GM19239 (cell line): ENCODE measurements at places on chromosomes 2 and 18.
A peak's percentile ranks its signal among the peaks of the same experiment; 100 is the strongest.

DNA sequence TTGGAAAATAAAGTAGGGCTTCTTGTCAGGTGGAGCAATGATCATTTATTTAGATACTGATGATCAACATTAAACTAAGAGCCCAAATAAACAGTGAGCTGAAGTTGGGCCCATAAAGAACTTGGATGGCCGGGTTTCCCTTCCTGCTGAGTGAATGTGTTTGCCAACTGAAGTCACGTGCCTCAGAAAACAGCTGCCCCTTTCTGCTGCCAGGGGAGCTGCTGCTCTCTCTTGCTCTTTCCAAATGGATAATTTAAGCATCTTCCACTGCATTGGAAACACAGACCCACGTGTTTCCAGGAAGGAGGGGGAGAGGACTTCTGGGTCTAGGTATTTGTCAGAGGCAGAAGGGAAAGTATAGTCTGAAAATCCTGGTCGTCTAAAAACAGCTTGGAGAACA is 22.9 kb upstream of the NCKAP5 start:
- no peak for DNase-seq

- no peak for DNase-seq
These were observed 25.9 kb upstream of the RESP18 start for GRCh38 chr2:219358170-219359075.

- DNase-seq: no peak
These were observed 70.3 kb downstream of the MAIP1 start for GRCh38 chr2:200025717-200026116.

- DNase-seq: no peak
These were observed 36.6 kb upstream of the IKZF2 start for GRCh38 chr2:213187833-213188532.

DNA sequence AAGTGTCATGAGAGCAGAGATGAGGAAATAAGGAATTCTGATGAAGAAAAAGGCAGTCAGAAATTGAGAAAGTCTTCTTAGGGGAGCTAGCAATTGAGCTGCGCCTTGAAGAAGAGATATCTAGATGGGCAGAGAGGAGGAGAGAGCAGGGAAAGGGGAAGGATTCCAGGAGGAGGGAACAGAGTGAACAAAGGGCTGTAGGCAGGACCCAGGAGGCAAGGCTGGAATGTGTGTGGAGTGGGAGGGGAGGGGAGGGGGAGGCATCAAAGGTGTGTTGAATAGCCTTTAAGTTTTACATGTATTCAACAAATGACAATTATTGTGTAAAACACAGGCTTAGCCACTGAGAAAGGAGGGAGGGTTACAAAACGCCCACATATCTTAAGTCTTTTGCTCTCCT is 164.5 kb downstream of the TDRD15 start:
- DNase-seq: no peak

GRCh38 chr2:133296401-133296800 is 271.9 kb downstream of the NCKAP5 start:
- DNase-seq: no peak

DNA sequence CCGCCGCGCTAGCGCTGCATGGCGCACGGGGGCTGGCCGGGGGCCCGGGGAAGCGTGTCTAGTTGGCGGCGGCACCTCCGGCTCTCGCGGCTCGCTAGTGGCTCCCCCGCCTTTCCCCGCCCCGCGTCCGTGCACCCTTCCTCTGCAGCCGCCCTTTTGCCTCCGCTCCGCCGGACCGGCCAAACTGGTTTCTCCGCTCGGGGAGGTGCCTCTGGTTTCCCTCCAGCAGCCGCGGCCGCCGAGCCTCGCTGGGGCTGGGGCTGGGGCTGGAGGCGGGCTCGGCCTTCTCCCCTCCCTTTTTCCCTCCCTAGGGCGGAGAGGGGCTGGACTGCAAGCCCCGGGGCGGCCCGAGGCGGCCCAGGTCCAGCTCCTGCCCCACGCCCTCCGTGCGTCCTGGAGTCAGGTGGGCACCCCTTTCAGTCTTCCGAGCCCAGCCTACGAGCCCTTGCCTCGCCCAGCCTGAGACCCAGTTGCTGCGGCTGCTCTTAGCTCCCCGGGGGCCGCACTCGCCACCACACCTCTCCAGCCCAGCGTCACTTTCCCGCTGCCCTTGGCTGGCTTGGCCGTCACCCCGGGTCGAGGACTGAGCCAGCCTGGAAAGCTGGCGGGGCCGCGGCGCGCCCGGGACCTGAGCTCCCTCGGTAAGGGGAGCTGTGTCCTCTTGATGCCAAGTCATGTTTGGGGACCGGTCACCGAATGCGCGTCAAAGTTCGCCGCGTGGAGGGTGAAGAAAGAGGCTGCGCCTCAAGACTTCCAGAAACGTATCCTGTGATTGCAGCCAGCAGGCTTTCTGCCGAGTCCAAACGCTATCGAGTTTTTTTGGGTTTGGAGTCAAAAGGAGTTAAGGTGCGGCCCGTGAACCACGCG is at the start of gene ATP8B1:
TSS of gene ATP8B1 (minus strand) at position 213 of the 867 bp plus-strand sequence. CDS start 71,508 bp downstream, outside the sequence.
- peak; percentile 54 for DNase-seq

DNA sequence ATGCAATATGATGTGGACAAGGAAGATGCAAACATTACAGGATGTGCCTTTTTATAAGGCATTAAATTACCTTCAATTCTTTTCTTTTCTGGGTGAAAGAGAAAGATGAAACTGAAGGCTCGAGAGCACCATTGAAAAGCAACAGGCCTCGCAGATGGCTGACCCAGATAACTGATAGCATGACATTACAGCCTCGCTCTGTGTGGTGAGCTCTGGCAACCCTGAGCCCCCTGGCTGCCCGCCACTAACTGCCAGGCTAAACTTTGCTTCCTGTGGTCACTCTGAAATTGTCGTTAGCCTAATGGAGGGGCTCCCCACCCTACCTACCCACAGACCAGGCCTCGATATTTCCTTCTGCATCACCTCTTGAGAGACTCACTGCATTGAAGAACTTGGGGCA is 516.8 kb upstream of the FANCL start:
- no peak for DNase-seq

DNA sequence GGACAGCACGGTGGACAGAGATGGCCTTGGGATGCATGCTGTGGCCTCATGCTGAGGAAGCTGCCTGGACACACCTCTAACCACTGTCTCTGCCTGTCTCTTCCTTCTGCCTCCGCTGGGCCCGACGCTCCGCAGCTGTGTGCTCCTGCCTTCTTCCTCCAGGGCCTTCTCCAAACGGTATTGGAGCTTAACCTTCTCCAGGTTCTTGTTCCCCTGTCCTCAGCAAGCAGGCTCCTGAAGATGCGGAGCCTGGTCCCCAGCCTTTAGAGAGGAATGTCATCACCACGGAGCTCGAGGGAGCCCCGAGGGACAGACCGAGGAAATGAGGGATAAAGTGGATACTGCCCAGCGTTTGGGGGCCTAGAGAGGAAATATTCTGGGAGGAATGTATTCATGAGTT is 155.1 kb downstream of the DYSF start:
- no peak for DNase-seq

- DNase-seq: no peak
These were observed 159.1 kb upstream of the CREB1 start for GRCh38 chr2:207370646-207371045.

DNA sequence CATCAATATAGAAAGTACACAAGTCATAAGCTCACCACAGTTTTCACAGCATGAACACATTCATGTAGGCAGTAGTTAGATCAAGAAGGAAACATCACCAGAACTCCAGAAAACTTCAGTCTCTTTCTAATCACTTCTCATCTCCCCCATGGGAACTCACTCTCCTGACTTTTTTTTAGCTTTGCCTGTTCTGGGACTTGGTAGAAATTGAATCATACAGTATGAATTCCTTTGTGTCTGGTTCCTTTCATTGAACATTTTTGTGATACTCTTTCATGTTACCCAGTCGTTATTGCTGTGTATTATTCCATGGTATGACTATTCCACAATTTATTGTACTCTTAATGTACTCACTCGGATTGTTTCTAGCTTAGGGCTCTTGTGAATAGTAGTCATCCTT is 160.2 kb downstream of the TAF4B start:
- no peak for DNase-seq

GRCh38 chr2:19868224-19868623 is 33.6 kb downstream of the TTC32 start:
- DNase-seq: no peak

DNA sequence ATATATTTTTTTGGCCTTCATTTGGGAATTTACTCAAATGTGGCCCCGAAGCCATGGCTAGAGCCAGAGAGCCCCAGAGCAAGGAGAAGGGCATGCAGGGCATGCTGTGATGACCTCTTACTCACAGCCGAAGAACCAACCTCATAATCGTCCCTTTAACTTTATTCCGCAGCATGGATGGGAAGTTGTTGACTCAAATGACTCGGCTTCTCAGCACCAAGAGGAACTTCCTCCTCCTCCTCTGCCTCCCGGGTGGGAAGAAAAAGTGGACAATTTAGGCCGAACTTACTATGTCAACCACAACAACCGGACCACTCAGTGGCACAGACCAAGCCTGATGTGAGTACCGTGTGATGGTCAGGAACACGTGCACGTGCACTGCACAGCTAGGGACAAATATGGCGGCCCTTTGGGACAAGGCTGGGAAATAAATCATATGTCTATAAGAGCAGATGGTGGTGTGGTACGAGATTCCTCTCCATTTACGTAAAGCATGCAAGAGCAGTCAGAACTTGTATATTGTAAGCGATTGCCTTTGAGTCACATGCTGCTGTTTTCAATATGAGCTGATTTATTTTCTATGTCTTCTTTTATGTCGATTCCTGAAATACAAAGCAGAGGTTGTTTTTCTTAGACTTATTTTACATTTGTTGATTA is 280.9 kb downstream of the NEDD4L start:
- no peak for DNase-seq

- no peak for DNase-seq
These were observed 127.0 kb downstream of the CELF4 start for GRCh38 chr18:37438417-37439180.

- DNase-seq: no peak
These were observed 12.5 kb downstream of the SDC1 start for GRCh38 chr2:20212459-20212870.

DNA sequence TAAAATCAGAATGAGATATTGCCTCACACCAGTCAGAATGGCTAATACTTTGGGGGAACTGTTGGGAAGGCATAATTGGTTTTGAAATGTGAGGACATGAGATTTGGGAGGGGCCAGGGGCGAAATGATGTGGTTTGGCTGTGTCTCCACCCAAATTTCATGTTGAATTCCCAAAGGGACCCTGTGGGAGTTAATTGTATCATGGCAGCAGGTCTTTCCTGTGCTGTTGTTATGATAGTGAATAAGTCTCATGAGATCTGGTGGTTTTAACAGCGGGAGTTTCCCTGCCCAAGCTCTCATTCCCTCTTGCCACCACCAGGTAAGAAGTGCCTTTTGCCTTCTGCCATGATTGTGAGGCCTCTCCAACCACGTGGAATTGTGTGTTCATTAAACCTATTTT is 59.6 kb downstream of the CSRNP3 start:
- no peak for DNase-seq

- no peak for DNase-seq
These were observed 53.1 kb downstream of the SP110 start for GRCh38 chr2:230166557-230167170.

GRCh38 chr2:212979799-212980198 is 171.6 kb downstream of the IKZF2 start:
- DNase-seq: no peak

GRCh38 chr2:94602466-94602865 is 268.8 kb upstream of the TEKT4 start:
- DNase-seq: no peak

GRCh38 chr2:207126724-207127308 is 38.9 kb downstream of the KLF7 start:
- DNase-seq: no peak

- no peak for DNase-seq
These were observed 117.5 kb downstream of the CD226 start for GRCh38 chr18:69830189-69830588.

GRCh38 chr2:169136885-169137534 is 67.6 kb downstream of the DHRS9 start:
- no peak for DNase-seq

DNA sequence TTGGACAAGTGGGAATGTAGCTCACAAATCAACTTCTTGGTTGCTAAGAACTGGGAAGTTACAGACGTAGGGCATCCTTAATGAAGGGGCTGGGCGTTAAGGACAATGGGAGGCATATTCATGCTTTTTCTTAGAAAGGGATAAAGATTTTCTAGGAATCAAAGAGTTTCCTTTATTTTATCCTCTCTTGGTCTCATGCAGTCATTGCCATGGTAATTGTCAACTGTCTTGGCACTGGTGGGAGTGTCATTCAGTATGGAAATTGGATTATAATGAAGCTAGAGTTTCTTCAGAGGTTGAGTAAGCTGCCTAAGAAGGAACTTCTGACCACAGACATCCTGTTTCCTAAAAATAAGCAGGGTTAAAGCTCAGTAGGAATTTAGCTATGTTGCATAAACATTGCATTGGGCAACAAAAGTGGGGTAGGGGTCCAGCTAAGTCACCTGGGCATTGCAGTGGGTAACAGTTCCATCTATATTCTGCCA is 114.0 kb downstream of the LYPD6B start:
- DNase-seq: no peak

GRCh38 chr2:95387358-95387757 is 15.2 kb upstream of the FAHD2A start:
- no peak for DNase-seq

GRCh38 chr2:70806013-70806412 is 14.4 kb downstream of the CLEC4F start:
- DNase-seq: no peak
